NK-92 treated with Interleukin-12 subunit alpha and Interleukin-12 subunit beta, amount 100 ng/mL, for 24 hours (cell line): ENCODE measurements at places on chromosomes 12 and 14.

GRCh38 chr12:88493636-88494035 lies 86.6 kb downstream of the KITLG start:
- no peak for DNase-seq

- DNase-seq = no peak
These were observed 118.0 kb downstream of the TRHDE start for GRCh38 chr12:72390146-72390545.

- DNase-seq = no peak
These were observed 12.2 kb downstream of the RPS6KA5 start for GRCh38 chr14:91048265-91048664.

DNA sequence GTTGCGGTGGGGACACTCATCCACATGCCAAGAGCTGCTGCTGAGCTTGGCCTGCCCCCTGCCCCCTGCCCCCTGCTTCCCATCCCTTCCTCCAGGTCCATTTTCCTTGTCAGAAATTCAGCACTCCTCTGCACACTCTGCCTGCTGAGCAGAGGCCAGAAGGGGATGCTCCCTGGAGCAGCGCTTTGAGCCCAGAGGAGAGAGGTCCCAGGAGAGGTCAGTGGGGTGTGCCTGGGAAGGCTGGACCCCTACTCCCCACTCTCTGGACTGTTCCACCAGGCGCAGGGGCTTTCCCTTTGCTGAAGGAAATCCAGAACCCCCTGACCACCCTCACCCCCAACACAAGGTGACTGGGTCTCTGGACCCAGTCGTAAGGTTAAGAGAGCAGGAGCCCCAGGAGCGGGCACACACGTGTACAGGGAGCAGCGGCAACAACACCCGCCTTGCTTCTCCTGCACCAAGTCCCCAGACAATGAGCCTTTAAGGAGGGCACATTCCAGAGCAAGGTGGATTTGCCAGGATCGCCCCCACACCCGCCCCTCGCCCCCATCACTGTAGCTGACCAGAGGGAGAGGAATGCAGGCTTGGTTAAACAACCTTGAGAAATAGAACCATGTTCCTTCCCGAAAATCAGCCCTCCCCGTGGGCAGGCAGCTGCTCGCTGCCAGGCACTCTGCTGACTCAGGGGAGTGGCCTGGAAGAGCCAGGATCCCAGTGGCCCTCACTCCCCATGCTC lies 30.7 kb downstream of the ISCA2 start:
- DNase-seq = no peak
